ENCODE measurements at places on chromosomes 5 and 9.

DNA sequence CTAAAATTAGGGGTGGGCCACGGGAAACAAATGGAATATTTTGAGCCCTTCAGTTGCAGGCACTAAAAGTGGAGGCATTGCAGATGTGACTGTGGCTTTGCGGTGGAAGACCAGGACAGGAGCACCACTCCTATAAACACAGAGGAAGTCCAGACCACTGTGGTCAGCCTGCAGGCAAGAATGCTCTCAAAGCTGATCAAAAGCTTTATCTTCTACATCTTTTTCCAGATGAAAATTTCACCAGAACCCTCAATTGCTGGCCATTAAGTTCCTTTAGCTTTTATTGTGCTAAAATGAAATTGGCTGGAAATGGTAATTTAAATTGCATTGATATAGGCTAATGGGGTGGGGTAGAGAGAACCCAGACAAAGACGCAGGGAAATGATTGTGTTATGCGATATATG is 208.8 kb downstream of the ERCC6L2 start:
- H3K36me3 ChIP-seq: no peaks in the 10 kb centered on the region
- DNase-seq: no peak
- no peak overlapping the region for H3K27ac ChIP-seq
- no peak overlapping the region for H3K4me3 ChIP-seq
- H3K4me1 ChIP-seq: no peaks in the 10 kb centered on the region
- H3K27me3 ChIP-seq: no peaks in the 10 kb centered on the region

DNA sequence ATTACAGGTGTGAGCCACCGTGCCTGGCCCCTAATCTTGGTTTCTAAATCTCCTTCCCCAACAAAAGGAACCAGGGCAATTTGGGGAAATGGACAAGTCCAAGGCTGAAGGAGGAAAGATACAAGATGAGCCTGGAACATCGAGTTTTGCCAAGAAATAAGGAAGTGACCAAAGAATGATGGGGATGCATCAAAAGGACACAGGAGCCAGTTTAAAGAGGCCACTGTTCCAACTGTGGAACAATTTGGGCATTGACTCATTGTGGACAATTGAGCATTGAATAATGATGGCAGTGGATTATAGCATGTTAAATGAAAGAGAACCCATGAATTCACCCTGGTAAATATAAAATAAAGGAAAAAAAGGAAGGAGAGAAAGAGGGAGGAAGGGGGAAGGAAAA is 47.5 kb downstream of the DUSP1 start:
- H3K27ac ChIP-seq: peak overlapping the region; percentile 76
- no peak overlapping the region for H3K4me3 ChIP-seq
- H3K36me3 ChIP-seq: no peaks in the 10 kb centered on the region

DNA sequence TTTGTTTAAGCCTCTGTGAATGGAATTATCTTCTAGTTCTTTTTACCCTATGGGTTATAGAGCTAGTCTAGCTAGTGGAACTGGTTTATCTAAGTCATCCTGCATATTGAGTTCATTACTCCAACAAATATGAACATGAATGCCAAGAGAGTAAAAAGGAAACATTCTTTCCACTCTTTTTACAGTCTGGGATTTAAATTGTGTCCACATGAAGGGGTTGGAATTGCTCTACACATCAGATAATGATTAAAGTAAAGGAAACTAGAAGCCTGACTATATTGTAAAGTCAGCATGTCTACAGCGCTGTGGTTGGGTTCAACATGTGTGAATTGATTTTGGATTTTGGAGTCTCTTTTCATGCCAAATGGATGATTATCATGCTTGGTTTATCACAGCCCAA is 173.1 kb downstream of the CCDC171 start:
- peaks cover 11% of the 10 kb centered on the region for H3K4me1 ChIP-seq
- no peaks in the 10 kb centered on the region for H3K36me3 ChIP-seq
- no peak overlapping the region for H3K27ac ChIP-seq
- H3K4me3 ChIP-seq: no peak overlapping the region
- no peaks in the 10 kb centered on the region for H3K27me3 ChIP-seq

- H3K27me3 ChIP-seq: no peaks in the 10 kb centered on the region
- H3K36me3 ChIP-seq: peaks cover 63% of the 10 kb centered on the region
- H3K4me1 ChIP-seq: no peaks in the 10 kb centered on the region
- no peak overlapping the region for H3K4me3 ChIP-seq
Observed at GRCh38 chr5:14503017-14503680, 78.4 kb upstream of the OTULINL start.

DNA sequence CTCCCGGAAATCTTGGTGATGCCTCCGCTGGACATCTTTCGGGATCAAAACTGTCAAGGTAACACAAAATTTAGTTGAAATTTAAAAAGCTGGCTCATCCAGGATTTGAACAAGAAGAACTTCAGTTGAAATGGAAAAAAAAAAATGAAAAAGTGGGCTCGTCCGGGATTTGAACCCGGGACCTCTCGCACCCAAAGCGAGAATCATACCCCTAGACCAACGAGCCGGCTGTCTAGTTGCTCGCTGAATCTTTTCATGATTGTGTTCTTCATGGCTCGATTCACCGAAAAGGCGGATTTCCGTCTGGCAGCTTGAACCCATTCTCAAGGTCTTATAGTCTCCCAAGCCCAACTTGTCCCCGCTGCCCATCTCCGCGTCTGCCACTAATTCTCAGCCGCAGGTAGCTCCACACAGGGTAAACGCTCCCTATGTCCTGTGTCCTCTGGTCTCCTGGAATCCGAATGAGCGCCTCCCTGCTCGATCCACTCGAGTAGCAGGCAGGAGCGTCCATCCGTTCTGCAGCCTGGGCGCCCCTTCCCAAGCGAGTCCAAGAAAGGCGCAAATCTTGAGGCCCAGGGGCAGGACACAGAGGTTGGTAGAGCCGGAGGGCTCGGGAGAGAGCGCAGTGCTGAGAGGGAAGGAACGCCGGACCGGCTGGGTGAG is 16.2 kb downstream of the TRIM7 start:
- no peaks in the 10 kb centered on the region for H3K27me3 ChIP-seq
- no peaks in the 10 kb centered on the region for H3K36me3 ChIP-seq
- peak overlapping the region; percentile 89 for H3K27ac ChIP-seq
- peak overlapping the region; percentile 99 for H3K4me3 ChIP-seq

DNA sequence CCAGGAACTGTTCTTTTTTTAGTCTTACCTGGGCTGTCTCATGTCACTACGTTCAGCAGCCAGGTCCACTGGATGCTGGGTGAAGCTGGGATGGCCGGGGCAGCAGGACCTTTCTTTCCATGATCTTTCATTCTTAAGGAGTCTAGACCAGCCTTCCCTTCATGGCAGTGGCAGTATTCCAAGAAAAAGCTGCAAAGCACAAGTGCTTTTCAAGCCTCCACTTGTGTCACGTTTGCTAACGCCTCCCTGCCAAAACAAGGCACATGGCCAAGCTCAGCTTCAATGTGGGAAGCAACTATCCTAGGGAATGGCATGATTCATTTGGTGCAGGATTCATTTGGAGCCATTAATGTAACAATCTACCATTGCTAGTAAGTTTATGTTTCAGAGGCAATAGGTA is 94.8 kb downstream of the RCL1 start:
- H3K4me1 ChIP-seq: peaks cover 17% of the 10 kb centered on the region
- DNase-seq: peak; percentile 28
- peak overlapping the region; percentile 71 for H3K27ac ChIP-seq

DNA sequence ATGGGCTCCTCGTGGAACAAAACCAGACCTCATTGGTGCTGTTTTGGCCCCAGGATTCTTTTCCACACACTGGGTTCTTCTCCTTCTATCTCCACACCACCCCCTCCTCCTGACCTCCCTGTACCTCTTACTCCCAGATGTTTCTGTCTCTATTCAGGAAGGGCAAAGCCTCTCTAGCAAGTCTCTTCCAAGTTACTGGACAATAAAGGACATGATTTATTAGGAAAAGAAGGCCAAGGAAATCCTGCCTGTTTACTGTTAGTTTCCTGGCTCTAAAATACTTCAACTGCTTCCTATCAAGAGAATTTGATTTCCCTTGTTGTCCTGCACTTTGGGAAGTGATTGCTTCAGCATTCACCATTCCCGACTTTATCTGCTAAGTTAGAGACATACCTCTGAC is 262.0 kb downstream of the SAXO1 start:
- H3K4me3 ChIP-seq: no peak overlapping the region
- H3K4me1 ChIP-seq: peaks cover 6% of the 10 kb centered on the region
- no peak overlapping the region for H3K27ac ChIP-seq
- no peak for DNase-seq
- no peaks in the 10 kb centered on the region for H3K27me3 ChIP-seq

GRCh38 chr5:43685252-43685950 is 82.4 kb downstream of the NNT start:
- DNase-seq: no peak
- H3K27ac ChIP-seq: peak overlapping the region; percentile 87
- no peaks in the 10 kb centered on the region for H3K36me3 ChIP-seq
- H3K4me1 ChIP-seq: peaks cover 52% of the 10 kb centered on the region
- no peaks in the 10 kb centered on the region for H3K27me3 ChIP-seq

DNA sequence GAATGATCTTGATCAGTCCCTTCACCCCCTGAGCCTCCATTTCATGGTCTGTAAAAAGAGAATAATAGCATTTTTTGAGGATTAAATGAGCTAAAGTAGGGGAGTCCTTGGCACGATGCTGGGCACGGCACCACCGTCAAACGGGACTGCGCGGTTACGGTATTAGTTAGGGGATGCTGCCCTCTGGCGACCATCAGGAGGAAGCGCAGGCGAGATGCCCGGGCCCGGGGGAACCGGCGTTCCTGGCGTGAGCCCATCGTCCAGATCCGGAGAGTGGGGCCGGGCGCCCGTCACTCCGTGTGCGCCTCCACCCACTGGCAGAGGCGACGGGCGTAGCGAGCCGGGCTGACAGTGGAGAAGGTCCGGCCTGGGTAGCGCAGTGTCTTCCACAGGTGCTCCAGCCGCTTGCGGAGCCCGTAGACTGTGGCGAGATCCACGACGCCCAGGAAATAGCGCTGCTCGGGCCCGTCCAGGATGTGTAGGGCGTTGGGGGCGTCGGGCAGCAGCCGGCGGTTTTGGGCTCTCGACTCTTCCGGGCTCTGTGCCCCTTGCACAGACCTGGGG is 4.8 kb upstream of the ST6GALNAC4 start:
- no peaks in the 10 kb centered on the region for H3K36me3 ChIP-seq
- H3K4me1 ChIP-seq: peaks cover 21% of the 10 kb centered on the region
- DNase-seq: no peak
- peak overlapping the region; percentile 29 for H3K4me3 ChIP-seq

DNA sequence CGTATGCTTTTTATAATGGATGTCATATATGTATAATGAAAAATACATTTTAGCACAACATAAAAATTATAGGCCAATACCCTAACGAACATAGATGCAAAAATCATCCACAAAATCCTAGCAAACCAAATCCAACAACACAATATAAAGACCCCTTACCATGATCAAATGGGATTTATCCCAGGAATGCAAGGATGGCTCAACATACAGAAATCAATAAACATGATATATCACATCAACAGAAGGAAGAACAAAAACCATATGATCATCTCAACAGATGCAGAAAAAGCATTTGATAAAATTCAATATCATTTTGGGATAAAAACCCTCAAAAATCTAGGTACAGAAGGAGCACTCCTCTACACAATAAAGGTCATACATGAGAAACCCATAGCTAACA is 27.7 kb downstream of the VAV2 start:
- no peaks in the 10 kb centered on the region for H3K4me1 ChIP-seq
- no peak for DNase-seq
- H3K36me3 ChIP-seq: no peaks in the 10 kb centered on the region
- no peaks in the 10 kb centered on the region for H3K27me3 ChIP-seq
- H3K4me3 ChIP-seq: no peak overlapping the region
- H3K27ac ChIP-seq: no peak overlapping the region

GRCh38 chr5:3186736-3187405 is 408.8 kb upstream of the IRX1 start:
- H3K4me3 ChIP-seq: no peak overlapping the region
- H3K27ac ChIP-seq: no peak overlapping the region
- no peaks in the 10 kb centered on the region for H3K4me1 ChIP-seq
- no peak for DNase-seq

GRCh38 chr5:14178091-14178490 is 34.9 kb downstream of the TRIO start:
- no peaks in the 10 kb centered on the region for H3K36me3 ChIP-seq
- no peak overlapping the region for H3K4me3 ChIP-seq
- no peak for DNase-seq
- H3K4me1 ChIP-seq: peaks cover 60% of the 10 kb centered on the region

DNA sequence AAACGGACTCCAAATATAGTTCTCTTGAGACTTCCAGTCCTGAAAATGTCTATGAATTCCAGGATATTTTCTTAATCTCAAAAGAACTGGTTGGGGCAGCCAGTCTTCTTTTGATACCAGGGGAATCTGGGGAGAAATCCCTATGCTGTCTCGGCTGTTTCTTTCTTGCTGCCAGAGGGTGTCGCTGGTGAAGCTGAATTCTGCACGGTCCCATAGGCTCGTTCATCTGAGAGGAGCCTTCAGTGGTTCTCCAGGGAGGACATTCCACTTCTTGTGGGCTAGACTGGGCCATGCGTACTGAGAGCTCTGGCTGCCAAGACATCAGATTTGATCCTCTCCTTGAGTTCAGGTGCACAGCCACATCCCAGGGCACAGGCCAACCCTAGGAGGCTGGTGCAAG is 155.0 kb upstream of the CLINT1 start:
- H3K4me3 ChIP-seq: no peak overlapping the region
- H3K36me3 ChIP-seq: no peaks in the 10 kb centered on the region
- DNase-seq: no peak
- no peak overlapping the region for H3K27ac ChIP-seq
- no peaks in the 10 kb centered on the region for H3K27me3 ChIP-seq

DNA sequence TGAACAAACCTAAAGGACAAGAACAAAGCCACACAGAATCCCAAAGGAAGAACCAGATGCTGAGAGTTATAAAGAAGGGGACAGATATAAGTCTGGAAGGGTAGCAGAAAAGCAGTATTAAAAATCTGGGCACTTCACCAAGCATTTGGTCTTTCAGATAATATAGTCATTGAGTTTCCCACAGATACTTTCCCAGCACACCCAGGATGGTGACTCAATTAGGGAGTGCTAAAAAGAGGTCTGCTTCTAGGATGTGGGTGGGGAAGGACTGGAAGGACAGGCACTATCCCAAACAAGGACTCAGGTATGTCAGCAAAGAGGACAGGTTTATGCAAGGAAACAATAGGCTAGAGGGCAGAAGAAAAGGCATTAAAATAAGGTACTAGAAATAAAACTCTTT is 59.3 kb downstream of the DIAPH1 start:
- DNase-seq: no peak
- no peaks in the 10 kb centered on the region for H3K27me3 ChIP-seq
- no peaks in the 10 kb centered on the region for H3K36me3 ChIP-seq

DNA sequence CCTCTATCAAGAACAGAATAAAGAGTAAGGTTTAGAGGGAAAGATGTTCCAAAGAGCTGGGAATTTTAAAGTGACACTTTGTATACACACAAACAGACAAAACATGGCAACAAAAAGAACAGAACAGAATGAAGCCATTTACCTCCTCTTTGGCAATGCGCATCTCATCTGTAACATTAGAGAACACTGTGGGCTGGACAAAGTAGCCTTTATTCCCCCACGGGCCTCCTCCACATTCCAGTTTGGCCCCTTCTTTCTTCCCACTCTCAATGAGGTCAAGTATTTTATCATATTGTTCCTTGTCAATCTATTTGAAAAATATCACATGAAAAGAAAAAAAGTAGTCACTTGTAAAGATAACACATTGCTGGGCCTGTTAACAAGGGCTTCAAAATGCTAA is 41.0 kb downstream of the ALDH1A1 start:
- H3K27ac ChIP-seq: no peak overlapping the region
- H3K36me3 ChIP-seq: peaks cover 5% of the 10 kb centered on the region
- H3K27me3 ChIP-seq: no peaks in the 10 kb centered on the region
- no peak for DNase-seq
- H3K4me1 ChIP-seq: peaks cover 15% of the 10 kb centered on the region

- H3K4me3 ChIP-seq: no peak overlapping the region
- H3K27me3 ChIP-seq: no peaks in the 10 kb centered on the region
- DNase-seq: no peak
- no peaks in the 10 kb centered on the region for H3K4me1 ChIP-seq
Observed at GRCh38 chr5:69024241-69024651, 69.6 kb upstream of the SLC30A5 start.
